ENCODE measurements at places on chromosomes 13 and 19.

- DNase-seq: no peak
These were observed 814 bp downstream of the SLC25A23 start for GRCh38 chr19:6458695-6459261.

GRCh38 chr13:43564952-43565351, 221.8 kb downstream of the ENOX1 start:
- no peak for DNase-seq

GRCh38 chr19:11382898-11383705, 1.0 kb downstream of the EPOR start:
- no peak for DNase-seq

DNA sequence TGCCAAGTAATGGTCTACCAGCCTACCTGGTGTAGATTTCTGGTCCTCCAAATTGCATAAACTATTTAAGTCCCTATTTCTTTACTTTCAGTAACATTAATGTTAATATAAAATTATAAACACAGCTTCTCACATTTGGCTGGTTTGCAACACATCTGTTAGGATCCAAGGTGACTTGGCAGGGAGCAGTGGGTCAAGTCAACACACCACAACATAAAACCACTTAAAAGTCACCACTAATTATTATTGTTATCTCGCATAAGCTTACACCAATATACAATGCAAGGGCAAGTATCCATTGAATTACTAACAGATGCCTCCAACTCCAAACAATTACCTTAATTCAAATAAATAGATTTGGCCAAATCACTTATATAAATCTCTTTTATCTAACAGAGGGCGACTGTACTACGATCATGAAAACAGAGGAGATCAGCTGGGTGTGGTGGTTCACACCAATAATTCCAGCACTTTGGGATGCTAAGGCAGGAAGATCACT, 74.7 kb downstream of the FGF14 start:
- DNase-seq: no peak

DNA sequence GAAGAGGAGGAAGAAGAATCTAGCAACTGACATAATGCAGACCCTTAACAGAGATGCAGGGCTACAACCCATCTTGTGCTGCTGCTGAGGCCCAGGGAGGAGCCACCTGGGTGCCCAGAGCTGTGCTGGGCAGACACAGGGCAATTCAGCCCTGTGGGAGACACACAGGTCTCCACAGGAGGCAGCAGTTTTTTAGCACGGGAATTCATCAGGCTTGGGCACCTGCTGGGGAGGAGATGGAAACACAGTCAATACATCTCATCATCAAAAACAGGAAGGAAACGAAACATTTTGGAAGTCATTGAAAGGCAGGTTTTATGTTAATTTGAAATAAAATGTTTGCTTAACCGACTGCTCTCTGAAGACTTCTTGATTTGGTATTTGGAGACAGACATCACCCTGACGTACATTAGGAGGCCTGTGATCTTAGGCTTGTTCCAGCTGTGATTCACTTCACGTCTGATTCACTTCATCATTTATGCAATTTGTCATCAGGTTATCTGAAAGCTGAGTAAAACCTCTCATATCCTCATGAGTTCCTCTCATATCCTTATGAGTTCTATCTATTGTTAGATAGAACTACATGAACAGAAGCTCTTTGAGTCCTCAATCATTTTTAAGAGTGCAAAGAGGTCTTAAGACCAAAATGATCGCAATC, 77.4 kb downstream of the CYSLTR2 start:
- no peak for DNase-seq

- no peak for DNase-seq
These were observed 5.7 kb downstream of the ZNF574 start for GRCh38 chr19:42081584-42082203.

GRCh38 chr19:40415768-40416167, 2.6 kb upstream of the PRX start:
- DNase-seq: no peak

GRCh38 chr13:31204592-31204991, 4.8 kb downstream of the B3GLCT start:
- DNase-seq: peak; percentile 11

DNA sequence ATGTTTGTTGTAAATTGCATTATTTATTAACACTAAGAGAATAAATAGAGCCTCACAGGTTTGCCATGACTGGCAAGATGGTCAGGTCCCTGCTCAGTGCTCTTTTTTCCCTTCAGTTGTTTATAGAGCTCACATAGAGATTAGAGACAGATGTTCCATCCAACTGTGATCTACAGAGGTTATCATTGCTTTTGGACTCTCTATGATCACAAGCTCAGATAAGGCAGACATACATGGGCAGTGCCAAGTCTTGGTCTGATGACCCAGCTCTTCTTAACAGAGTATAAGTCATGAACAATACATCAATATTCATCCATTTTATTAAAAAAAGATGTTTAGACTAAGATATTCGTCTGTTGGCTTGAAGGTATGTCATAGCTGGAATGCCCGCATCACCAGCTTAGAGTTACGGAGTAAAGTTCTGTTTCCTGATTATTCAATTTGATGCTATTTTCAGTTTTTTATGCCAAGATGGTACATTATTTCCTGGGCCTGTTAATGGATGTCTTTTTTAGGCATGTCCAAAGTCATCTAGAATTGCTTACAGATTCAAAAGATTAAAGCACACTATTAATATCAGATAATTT, 729.8 kb upstream of the SLC10A2 start:
- no peak for DNase-seq

GRCh38 chr19:18020212-18021085, 12.5 kb downstream of the ARRDC2 start:
- no peak for DNase-seq

GRCh38 chr13:75804605-75805004, 168.5 kb downstream of the LMO7 start:
- DNase-seq: no peak

GRCh38 chr19:40542202-40542859, 34.3 kb upstream of the SHKBP1 start:
- no peak for DNase-seq
